ENCODE measurements at places on chromosomes 16 and 17.

- no peak for DNase-seq
Measured at GRCh38 chr17:80430446-80431245, 15.7 kb downstream of the ENDOV start.

DNA sequence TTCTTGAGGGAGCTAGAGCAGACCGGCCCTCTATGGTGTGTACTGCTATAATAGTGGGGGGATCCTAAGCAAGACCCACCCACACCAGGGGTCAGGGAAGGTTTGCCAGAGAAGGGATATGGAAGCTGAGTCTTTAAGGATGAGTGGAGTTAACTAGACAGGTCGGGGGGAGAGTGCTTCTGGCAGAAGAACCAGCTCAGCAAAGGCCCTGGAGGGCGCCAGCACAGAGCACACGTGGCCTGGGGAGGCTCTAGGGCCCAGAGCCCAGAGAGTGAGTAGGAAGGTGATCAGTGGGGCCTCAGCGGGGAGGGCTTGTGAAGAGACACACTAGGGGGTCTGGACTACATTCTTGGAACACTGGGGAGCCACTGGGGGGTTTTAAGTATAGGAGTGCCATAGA is 21.1 kb downstream of the NGFR start:
- DNase-seq = no peak

- peak; percentile 31 for DNase-seq
Measured at GRCh38 chr17:3558603-3559269, 1.1 kb upstream of the TRPV3 start.

GRCh38 chr17:47131761-47132160 is 57.3 kb downstream of the CDC27 start:
- DNase-seq = no peak

GRCh38 chr17:76726776-76727718 is at the start of gene METTL23:
Gene METTL23, plus strand, starts transcription at chr17:76726839. Its CDS starts 2,872 bp downstream, at chr17:76729711.
- DNase-seq = no peak

GRCh38 chr17:83185023-83186002 is 105.9 kb downstream of the METRNL start:
- DNase-seq = peak; percentile 3

GRCh38 chr16:11896486-11897176 is 19.1 kb downstream of the GSPT1 start:
- no peak for DNase-seq

DNA sequence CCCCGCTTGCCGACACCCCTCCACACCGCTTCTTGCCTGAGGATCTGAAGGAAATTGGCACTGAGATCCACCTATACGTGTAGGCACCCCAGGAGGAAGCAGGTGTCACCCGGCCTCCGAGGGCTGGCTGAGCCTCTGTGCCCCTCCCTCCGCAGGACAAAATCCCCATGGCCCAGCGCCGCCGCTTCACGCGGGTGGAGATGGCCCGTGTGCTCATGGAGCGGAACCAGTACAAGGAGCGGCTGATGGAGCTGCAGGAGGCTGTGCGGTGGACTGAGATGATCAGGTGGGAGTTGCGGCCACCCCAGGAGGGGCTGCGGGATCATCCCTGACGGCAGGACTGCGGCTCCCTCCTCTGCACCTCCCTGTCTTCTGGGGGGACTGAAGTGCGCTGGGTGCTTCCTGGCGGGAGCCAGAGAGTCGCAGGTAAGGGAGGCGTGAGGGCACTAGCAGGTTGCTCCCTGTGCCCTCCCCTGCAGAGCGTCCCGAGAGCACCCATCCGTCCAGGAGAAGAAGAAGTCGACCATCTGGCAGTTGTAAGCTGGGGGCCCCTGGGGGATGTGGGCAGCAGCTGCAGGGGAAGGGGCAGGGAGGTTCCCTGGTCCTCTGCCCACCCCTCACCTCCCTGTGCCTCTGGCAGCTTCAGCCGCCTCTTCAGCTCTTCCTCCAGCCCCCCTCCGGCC is 9.0 kb downstream of the NME3 start:
- DNase-seq = no peak

DNA sequence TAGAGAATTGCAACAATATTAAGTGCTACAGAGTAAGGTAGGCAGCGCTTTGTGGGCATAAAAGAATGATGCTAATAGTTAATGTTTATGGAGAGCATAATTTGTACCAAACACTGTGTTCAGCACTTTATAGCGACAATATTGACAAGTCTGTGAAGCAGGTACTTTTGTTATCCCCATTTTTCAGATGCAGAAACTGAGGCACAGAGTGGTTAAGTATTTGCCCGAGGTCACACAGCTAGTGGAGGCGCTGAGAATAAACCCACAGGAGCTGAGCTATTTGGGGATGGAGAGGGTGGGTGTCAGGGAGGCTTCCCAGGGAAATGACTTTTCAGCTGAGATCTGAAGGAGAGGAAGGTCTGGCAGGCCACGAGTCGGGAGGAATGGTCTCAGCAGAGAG is 39.4 kb downstream of the TMEM186 start:
- DNase-seq = no peak
